NCI-H524 treated with DMSO at 0.1 percent for 48 hours (cell line): ENCODE measurements at places on chromosomes 7 and 10.

GRCh38 chr7:150992833-150993302, 2.1 kb downstream of the NOS3 start:
- DNase-seq: no peak

- no peak for DNase-seq
Measured at GRCh38 chr7:108291791-108292440, 161.8 kb upstream of the LAMB4 start.

GRCh38 chr7:112654322-112655216, 135.6 kb downstream of the TMEM168 start:
- DNase-seq: no peak

- DNase-seq: no peak
Measured at GRCh38 chr7:22183522-22184280, 173.3 kb downstream of the RAPGEF5 start.

- DNase-seq: no peak
Measured at GRCh38 chr7:127962589-127963361, 68.5 kb downstream of the LRRC4 start.
